ENCODE measurements at places on chromosomes 5 and 9.

DNA sequence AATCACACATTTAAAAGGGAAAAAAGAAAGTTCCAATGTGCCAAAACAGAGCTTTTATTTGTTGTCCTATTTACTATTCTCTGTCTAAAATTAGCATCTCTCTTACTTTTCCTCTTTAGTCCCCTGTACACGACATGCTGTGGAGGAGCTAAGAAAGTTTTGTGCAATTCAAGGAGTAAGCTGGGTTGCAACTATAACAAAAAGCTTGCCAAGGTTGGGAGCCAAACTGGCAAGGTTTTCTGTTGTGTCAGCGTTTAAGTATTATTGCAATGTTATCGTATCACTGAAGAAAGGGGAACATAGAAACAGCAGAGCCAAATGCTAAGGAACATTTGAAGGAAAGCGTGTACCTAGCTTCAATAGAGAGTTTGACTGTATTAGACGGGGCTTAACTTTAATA, 680.8 kb downstream of the CETN3 start:
- no peak for DNase-seq

DNA sequence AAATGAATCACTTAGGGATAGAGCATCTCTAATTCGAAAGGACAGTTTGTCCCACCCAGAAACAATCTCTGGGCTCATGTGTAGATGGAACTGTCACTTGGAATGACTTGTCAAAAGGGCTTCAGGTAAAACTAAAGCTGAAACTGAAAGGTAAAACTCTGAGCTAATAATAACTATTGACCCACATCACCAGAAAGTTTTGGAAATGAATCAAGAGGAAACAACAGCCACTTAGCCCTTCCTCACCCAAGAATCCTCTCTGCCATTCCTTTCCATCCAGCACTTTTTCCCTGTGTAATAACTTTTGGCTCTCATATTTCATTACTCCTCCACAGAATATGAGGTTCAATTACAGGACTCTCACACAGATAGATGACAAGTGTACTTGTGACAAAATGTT, 14.0 kb upstream of the GLRX start:
- no peak for DNase-seq

GRCh38 chr9:93940951-93941350, 14.2 kb downstream of the BARX1 start:
- DNase-seq, result no peak

DNA sequence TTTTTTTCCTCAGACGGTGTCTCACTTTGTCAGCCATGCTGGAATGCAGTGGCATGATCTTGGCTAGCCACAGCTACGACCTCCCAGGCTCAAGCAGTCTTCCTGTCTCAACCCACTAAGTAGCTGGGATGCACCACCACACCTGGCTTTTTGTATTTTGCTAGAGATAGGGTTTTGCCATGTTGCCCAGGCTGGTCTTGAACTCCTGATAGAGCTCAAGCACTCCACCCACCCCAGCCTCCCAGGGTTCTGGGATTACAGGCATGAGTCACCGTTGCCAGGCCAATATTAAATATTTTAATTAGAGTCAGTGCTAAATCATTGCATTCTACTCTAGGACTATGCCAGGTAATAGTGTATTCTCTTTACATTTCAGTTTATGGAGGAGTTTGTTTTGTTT, 41.5 kb downstream of the UBE2R2 start:
- DNase-seq, result no peak

GRCh38 chr5:91867799-91868198, 484.7 kb upstream of the ARRDC3 start:
- DNase-seq, result no peak

DNA sequence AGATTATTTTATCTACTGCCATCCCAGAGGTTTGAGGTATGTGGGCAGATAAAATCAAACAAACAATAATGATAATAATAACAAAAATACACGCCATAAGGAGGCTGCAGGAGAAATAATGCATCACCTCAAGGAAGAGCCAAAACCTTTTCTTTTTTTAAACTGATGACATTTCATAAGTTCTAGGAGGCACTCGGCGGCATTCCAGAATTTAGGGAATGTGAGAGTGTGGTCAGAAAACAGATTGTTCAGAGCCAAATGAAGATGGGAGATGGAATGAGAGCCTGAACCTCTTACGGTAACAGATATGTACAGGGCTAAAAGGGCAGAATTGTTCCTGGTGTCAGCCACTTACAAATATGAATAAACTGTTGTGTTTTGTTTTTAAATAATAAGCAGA, 615.0 kb upstream of the CHD1 start:
- DNase-seq, result no peak

DNA sequence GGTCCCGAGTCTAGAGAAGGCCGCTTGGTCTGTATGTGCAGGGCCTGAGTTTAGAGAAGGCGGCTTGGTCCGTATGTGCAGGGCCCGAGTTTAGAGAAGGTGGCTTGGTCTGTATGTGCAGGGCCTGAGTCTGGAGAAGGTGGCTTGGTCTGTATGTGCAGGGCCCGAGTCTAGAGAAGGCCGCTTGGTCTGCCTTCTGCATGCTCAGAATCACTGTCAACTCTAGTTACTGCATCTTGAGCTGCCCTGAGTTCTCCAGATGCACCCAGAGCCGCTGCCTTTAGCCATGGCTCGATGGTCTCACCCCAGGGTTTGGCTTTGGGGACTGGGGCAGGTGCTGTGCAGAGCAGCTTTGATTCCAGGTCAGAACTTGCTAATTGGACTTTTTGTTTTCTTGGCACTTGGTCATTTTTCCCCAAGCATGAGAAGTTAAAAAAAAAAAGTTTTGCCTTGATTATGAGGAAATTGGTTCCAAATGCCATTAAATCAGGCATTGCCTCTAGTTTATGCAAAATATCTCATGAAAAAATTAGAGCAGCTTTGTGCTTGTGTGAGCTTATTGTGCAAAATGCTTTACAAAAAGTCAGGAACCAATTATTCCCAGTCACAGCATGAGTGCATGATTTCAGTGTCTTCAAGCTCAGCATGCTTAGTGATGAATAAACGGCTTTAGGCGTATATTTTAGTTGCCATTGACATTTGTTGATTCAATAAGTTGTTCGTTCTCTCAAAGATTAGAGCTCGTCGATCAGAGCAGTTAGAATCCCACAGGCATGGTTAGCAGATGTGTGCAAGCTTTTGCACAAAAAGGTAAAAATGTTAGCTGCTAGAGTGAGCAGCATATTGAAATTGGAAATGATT, 25.4 kb upstream of the EXOC3 start:
- DNase-seq, result no peak

DNA sequence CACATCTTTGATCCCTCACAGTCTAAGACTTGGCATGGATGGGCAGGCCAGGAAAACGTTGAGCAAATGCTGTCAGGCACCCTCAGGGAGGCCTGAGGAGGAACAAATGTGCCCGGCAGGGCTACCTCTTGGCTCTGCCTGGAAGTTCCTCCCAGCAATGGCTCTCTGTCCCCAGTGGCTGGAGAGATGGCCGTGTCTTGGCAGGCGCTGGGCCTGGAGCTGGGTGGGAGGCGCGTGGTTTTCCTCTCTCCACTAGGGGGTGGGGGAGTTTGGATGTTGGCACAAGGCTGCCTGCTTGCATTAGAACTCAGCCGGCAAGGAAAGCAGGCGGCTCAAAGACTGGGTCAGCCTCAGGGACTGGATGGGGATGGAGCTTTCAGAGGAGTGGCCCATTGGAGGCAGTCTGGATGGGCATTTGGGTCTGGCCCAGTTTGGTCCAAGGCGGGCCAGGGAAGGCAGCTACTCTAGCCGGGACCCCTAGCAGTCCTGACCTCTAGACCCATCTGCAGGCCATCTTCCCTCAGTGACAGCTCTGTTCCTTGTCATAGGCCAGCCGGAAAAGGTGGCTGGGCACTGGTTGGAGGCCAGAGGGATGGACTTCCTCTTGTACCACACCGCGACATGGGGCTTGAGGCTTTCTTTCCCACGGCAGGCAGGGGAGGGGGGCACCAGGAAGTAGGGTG, 68.2 kb upstream of the STC2 start:
- no peak for DNase-seq

GRCh38 chr5:41722359-41722950, 147.8 kb downstream of the OXCT1 start:
- no peak for DNase-seq

DNA sequence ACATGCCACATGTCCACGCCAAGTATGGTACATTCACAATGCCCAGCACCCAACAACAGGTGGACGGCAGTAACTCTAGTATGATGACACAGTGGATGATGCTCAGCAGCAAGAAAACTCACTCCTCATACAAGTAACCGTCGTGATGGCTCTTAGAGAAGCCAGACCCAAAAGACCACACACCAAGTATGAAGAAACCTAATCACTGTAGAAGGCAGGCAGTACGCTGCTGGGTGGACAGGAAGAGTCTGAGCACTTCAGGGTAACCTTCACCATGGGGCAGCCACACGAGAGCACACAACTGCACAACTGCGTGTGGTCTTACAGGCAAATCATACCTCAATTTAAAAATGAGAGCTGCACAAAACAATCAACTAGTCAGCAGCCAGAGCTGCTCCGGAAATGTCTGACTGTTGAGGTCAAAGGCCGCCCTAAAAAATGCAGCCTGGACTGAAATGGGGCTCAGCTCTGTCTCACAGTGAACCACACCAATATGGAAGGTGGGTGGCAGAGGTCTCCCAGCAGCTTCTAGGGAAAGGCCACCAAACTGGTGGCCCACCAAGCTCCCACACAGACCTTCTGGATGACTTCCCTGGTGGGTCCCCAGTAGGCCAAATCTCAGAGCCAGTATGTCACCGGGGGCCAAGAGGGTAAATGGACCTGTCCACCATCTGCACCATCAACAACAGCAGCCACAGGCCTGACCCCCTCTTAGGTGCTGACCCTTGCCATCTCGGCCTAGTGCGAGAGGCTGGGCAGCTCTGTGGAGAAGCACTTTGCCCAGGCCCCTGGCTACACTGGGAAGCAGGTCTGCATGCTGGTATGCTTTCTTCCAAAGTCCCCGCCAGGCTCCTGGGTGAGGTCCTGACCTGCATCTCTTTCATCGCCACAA, 17.8 kb downstream of the BICD2 start:
- DNase-seq, result no peak

GRCh38 chr9:117821954-117822353, 117.8 kb downstream of the TLR4 start:
- DNase-seq, result no peak

- DNase-seq, result no peak
These were observed 69.3 kb downstream of the ALDH7A1 start for GRCh38 chr5:126525630-126526245.

- no peak for DNase-seq
These were observed 89.1 kb downstream of the MED10 start for GRCh38 chr5:6289239-6289638.

- DNase-seq, result no peak
These were observed 162.7 kb upstream of the NFIL3 start for GRCh38 chr9:91586282-91586681.

GRCh38 chr5:65775476-65775875, 53.5 kb downstream of the NLN start:
- no peak for DNase-seq

- DNase-seq, result peak; percentile 91
These were observed at the start of the genes HDAC3 and RELL2 for GRCh38 chr5:141636413-141637122. Gene HDAC3, minus strand, starts transcription at chr5:141636849. Its CDS starts 59 bp downstream, at chr5:141636790. Gene RELL2, plus strand, starts transcription at chr5:141636997. Its CDS starts 1,229 bp downstream, at chr5:141638226.

DNA sequence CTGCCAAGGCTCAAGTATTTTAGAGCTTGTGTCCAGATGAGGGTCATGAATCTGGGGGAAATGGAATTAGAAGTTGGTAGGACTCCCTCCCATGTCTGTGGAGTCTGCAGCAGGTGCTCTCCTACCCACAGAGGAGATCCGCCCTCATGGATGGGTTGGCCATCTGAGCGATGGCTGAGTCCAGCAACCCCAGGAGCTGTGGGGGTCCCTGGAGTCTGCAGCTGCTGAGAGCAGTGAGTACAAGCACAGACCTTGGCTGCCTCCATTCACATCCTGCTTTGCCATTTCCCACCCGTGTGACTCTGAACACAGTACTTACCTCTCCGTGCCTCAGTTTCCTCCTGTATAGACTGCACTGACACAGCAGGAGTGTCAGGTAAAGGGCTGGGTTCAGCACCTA, 25.8 kb upstream of the SYNPO start:
- DNase-seq, result no peak

DNA sequence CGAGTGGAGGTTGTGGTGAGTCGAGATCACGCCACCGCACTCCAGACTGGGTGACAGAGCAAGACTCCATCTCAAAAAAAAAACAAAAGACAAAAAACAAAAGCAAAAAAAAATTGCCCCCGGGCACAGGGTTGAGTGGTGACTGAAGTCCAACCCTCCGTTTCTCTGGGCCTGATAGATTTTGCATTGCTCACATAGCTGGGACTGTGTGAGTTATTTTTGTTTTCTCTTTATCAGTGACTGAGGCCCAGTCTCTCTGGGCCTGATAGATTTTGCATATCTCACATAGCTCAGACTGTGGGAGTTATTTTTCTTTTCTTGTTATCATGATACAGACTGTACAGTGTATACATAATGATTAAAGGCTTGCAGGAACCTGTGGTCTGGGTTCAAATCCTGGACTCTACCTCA, 2.6 kb upstream of the SLC28A3 start:
- DNase-seq, result no peak

DNA sequence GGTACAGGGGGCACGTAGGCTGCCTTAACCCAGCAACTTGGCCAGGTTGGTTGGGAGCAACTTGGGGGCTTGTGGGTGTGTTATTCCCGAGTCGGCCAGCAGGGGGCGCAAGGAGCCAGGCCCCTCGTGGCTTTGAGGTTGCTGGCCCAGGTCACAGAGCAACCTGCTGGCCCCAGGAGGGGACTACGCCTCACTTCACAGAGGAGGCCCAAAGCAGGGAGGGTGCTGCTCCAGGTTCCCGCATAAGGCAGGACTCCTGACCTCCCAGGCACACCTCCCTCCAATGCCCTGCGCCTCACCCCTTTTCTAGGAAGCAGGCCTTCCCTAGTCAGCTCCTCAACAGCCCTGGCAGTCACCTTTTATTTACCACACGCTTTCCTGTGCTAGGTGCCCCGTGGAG, 18.1 kb downstream of the KYAT1 start:
- DNase-seq, result peak; percentile 84

GRCh38 chr5:108669462-108669861, 78.2 kb upstream of the FER start:
- no peak for DNase-seq

- DNase-seq, result no peak
These were observed 25.6 kb downstream of the FBXW11 start for GRCh38 chr5:171980792-171981191.
